ENCODE measurements at places on chromosomes 11 and 22.

- no peak for DNase-seq
These were observed 17.2 kb upstream of the OR5B21 start for GRCh38 chr11:58525037-58525614.

- DNase-seq: no peak
These were observed 15.7 kb upstream of the MYEOV start for GRCh38 chr11:69278091-69278867.

DNA sequence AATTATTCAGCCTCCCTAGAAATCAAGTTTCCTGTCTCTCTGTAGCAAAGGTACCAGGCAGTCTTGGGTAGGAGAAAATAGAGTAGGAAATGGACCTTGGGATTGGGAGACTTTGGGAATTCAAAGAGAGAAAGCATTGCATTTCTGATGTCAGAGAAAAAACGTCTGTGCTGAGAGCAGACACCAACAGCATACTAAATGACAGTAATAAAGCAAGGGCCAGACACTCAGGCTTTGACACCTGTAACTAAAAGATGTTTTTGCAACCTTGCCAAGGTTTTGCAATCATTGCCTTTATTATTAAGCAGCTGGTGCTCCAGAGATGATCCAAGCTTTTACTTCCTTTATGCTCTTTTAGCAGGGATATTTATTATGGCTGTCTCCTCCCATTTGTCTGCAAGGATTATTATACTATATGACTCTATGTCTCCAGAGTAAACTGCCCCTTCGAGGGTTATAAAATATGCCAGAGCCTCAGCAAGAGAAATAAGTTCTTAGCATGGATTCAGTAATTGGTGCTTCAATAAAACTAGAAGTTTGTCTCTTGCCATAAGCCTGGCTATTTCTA lies 85.2 kb upstream of the GRAMD1B start:
- DNase-seq: no peak

GRCh38 chr22:41565403-41566054 lies 4.7 kb downstream of the CSDC2 start:
- peak; percentile 56 for DNase-seq

GRCh38 chr11:66850588-66851238 lies 6.2 kb upstream of the LRFN4 start:
- DNase-seq: no peak

- no peak for DNase-seq
These were observed 1.7 kb downstream of the RPS25 start for GRCh38 chr11:119016216-119017009.

DNA sequence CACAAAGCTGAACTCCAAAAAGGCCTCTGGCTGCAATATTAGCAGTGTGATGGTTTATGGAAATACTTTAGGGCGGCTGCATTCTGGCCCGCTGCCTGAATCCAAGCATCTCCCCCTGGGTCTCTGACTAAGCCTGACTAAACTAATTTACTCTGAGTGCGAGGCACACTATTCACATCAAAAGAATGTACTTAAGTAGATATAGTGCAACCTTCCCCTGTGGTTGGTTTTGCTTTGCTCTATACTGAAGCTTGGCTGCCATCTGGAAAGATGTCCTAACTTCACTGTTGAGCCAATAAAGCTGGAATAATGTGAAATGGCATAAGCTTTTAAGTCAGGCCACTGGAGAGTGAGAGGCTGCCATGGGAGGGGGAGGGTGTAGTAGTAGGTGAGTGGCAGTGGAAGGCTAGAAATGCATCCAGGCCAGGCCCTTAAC lies 321.6 kb downstream of the AASDHPPT start:
- DNase-seq: peak; percentile 98

DNA sequence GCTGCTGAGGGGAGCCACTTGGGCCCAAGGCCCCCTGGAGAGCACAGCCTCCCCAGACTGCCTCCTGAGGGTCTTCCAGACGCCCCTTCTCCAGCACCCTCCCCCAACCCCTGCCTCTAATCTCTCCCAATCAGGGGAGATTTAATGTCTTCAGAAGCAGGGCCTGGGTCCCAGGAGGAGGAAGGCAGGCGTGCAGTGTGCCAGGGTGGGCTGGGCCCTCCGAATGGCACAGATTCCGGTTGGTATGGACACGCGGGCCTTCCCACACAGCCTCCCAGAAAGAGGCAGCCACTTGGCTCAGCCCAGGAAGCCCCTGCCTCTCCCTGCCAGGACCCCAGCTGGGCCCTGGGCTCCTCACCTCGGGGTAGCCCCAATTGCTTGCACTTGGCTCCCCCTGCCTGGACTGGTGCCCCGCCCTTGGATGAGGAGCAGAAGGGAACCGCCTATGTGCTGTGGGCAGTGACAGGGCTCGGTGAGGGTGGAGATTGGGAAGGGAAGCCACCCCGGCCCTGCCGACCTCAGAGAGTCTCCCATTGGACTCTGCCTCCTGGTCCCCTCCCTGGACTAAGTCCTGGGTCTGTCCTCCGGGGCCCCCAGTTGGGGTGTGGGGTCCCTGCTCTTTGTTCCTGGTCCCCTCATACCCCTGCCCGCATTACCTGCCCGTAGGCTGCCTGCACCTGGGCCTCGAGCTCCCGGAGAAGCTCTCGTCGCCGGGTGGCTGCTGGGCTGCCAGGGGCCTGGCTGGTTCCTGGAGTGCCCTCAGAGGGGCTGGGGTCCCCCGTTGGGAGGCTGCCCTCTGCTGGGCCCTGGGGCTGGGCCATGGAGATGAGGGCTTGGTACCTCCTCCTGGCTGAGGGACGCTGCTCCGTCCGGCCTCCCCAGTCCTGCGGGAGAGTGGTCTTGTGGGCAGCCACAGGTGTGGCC lies 572 bp upstream of the CABP2 start:
- no peak for DNase-seq

- no peak for DNase-seq
These were observed 67.7 kb downstream of the CECR2 start for GRCh38 chr22:17436981-17437412.
